ENCODE measurements at places on chromosomes 4 and X.
A peak's percentile ranks its signal among the peaks of the same experiment; 100 is the strongest.

GRCh38 chrX:703866-704265 is 73.3 kb downstream of the SHOX start:
- DNase-seq, result peak; percentile 18

GRCh38 chrX:18076434-18076833 is 144.3 kb downstream of the BEND2 start:
- no peak for DNase-seq

DNA sequence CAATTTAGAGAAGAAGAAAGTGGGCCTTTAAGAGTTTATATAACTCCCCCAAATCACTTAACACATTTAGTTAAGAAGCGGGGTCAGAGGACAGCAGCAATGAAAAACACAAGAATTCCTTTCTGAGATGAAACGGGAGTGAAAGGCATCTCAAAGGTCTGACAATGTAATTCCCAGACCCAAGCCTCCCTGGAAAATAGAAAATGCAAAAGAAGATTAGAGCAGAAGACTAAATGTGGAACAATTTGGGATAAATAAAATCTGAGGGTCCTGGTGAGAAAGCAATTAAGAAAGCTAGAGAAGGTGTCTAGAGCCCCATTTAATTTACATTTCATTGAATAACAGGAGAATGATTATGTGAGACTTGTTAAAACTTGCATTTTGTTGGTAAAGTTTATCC is 19.1 kb upstream of the ART3 start:
- DNase-seq, result no peak

DNA sequence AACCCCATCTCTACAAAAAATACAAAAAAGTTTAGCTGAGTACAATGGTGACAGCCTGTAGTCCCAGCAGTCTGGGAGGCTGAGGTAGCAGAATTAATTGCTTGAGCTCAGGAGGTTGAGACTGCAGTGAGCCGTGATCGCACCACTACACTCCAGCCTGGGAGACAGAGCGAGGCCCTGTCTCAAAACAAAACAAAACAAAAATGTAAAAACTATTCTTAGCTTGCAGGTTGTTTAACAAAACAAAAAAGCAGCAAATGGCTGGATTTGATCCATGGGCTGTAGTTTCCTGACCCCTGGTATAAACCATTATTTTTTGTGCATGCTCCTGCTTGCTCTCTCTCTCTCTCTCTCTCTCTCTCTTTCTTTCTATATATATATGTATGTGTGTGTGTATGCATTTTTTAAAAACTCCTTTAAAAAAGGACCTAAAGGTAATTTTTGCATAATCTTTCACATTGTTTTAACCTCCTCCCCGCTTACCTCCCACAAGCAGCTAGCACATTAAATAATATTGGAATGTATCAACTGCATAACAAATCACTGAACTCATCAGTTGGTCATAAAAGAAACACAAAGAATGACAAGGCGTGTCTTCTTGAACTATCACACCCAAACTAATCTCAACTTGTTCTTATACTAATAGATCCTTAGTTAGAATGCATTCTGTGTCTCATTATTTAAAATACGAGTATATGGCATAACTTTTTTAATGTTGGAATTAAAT is 4.8 kb downstream of the AREG start:
- DNase-seq, result peak; percentile 74

GRCh38 chrX:26918631-26919030 is 544.5 kb downstream of the PPP4R3C start:
- DNase-seq, result peak; percentile 64

- DNase-seq, result no peak
Observed at GRCh38 chrX:140342410-140342809, 162.5 kb downstream of the SOX3 start.

DNA sequence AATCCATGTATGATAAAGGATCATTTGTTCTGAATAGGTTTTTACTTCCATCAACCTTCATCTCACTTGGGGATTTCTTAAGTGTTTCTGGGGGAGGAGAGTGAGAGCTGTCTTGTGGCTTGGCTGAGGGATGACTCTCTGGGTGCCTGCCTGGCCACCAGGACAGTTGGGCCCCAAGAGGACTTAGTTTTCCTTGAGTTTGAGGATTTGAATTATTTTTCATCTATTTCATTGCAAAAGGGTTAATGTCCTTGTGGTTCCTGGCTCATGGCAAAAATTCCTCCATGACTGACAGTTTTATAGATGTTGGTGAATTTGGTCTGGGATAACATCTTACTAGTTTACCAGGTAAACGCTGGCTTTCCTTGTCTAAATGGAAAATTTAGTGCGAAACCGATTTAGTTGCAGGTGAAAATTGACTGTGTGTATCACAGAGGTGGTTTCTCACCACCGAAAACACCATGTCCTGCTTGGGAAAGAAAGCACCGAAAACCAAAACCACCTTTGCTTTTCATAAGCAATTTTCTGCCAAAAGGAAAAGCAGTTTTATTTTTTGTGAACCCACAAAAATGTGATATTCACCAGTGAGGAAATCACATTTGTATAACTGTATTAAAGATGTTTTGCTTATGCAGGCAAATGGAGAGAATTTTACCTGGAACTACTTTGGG is 331.3 kb upstream of the SFRP2 start:
- DNase-seq, result no peak

DNA sequence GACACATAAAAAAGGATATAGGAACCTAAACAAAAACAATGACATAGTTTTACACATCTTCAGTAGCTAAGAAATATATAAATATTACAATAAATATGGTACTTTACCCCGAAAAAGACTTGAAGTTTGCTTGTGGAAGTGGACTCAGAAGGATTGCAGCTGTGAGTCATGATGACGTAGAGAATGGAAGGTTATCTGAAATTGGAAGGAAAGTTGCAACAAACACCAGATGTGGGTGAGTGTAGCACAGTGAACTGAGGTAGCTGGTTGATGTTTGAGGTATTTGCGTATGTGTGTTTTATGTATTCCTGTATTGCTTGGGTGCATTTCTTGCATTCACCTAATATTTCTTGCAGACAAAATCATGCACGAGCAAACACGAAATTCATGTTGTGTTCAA is 113.0 kb downstream of the ARX start:
- peak; percentile 9 for DNase-seq

DNA sequence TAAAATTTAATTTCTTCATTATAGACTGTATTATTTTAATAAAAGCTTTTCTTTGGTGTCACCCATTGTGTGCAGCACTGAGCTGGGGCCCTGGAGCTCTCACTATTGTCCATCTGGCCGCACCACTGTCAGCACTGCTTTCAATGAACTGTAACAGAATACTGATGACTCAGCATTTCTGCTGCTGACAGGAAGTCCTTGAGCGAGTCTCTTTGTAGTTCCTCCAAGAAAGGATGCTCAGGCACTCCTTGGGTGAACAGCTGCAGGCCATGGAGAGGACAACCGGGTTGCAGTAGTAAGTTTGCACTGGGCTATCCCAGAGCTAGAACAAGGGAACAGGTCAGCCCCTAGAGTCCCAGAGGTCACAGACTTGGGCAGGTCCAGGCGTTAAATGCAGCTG is 81.6 kb downstream of the SORBS2 start:
- DNase-seq, result peak; percentile 50

- no peak for DNase-seq
Observed at GRCh38 chrX:48156014-48156413, 25.6 kb downstream of the SPACA5B start.

GRCh38 chrX:3307881-3308280 is 38.6 kb downstream of the MXRA5 start:
- DNase-seq, result peak; percentile 50

GRCh38 chr4:188854436-188854835 is 715.2 kb downstream of the TRIML1 start:
- DNase-seq, result no peak

DNA sequence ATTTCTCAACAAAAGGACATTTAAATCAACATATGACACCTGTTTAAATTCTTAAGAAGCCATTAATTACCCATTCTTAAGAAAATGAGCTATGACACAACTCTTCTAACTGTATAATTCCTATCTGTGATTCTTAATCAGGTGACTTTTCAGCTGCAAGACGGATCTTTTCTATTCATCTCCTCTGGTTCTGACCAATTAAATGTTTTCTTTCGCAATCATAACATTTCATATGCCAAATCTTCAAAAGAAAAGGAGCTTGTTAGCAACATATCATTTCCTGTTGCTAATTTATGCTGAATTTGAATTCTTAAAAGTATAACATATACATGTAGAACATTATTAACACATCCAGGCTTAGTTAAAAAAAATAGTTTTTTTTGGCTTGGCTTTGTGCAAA is 62.5 kb downstream of the SEL1L3 start:
- DNase-seq, result no peak

DNA sequence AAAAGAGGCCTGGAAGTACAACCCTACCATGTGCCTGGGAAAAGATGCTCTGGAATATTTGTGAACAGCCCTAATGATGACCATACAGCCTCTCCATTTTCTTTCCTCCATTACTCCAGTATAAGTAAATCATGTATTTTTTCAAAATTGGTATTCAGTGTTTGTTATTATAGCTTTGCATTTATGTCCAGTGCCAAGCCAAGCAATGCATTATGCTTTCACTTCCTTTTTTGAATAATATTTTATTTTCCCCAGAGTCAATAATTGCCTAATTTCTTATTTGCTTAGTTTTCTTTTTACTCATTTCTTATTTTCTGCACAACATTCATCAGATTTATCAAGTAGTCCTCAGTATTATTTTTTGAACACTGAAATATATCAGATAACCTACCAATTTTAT is 49.3 kb upstream of the EOLA2 start:
- DNase-seq, result no peak

DNA sequence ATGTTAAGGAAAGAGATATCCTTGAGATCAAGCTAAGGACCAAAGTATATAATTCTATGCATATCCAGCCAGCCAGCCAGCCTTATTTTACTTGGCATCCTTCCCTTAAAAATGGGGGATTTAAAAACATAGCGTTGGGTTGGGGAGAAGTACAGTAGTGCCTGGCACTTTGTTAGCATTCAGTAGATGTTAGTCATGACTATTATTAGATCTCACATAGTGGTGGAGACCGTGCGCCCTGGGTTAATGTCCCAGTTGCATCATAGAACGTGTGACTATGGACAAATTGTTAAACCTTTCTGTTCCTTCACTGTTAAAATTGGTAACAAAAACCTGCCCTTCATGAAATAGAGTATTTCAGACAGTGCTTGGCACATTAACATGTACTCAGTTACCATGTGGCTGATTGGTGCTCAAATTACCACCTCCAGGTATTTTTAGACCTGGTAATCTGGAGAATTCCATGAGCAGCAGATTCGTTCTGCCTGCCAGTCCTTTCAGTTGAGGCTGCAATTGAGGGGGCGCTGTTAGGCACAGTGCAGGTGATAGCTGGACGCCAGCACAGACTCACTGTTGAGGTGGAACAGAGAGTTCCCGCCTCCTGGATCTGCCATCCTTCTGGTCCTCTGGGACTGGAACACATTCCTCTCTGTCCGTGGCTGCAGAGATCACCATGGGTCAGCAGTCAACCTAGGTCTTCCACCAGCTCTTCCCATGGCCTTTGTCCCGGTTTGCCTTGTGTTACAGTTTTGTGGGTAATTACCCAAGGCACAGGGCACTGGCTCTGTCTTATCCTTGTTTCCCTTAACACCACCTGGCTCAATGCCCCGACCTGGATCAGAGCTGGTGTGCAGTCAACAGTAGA is 31.7 kb downstream of the RBBP7 start:
- peak; percentile 93 for DNase-seq

GRCh38 chrX:30904186-30904585 is 15.1 kb upstream of the TAB3 start:
- no peak for DNase-seq

DNA sequence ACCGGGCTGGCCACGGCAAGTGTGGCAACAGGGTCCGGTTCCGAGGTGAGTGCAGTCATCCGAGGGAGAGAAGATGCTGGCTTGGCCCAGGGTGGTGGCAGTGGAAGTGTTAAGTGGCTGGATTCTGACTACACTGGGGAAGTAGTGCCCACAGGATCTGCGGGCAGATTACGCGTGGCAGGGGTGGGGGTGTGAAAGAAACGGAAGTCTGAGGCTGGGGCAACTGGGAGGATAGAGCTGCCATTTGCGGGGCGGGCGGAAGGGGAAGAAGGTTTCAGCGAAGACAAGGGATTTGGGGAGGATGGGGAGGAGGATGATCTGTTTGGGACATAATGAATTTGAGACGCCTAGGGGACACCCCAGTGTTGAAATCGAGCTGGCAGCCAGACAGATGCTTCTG is 5.3 kb downstream of the RS1 start:
- DNase-seq, result no peak

DNA sequence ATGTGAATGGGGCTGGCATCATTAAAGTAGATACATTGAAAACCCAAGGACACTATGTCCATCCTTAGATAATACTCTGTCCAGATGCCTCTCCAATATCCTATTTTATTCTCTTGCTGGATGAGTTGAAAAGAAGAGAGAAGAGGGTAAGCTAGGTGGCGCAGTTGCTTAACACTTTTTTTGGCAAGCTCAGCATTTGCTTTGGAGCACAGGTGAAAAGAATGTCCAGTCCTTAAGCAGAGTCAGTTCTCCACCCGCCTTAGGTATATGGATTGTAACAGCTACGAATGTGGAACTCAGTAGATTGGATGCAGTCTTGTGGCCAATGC is 208.4 kb downstream of the NWD2 start:
- peak; percentile 49 for DNase-seq

GRCh38 chr4:33086331-33086925 is 2366.3 kb downstream of the PCDH7 start:
- peak; percentile 32 for DNase-seq

DNA sequence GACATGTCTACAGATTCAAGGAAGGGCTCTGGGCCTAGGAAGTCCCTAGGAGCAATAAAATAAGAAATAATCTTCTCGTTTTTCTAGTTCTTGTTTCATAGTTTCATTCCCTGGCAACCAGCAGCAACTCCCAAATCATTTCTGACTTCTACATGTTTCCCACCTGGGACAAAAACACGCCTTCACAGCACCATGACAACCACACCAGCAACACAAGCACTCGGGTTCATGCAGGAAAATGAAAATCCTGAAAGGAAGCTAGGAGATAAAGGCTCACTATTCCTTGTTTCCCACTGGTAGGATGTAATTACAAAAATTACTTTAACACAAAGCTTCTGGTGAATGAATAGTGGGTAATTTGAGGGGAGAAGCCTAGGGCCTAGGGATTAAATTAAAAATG is 158.9 kb downstream of the ADAMTS3 start:
- no peak for DNase-seq

GRCh38 chr4:122689972-122690371 is 42.5 kb upstream of the BBS12 start:
- DNase-seq, result no peak

DNA sequence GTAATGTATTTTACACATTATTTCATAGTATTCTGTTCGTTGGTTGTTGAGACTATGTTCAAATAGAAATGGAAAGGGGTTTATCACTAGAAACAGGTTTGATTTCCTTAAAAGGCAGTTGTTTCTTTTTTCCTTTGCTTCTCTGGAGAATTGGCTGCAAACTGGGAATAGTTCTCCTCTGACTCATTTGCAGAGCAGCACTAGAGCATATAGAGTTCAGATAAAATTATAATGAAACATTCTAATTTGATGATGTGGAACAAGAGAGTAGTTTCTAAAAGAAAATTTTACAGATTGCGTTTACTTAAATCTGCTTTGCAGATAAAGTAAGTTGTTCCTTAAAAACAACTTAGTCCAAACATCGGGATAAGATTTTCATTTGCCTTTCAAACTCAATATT is 29.7 kb downstream of the SYNPO2 start:
- peak; percentile 97 for DNase-seq
